ENCODE measurements at places on chromosomes 2 and 18. TPM values are rescaled to one million over a fixed set of nuclear protein-coding genes. Genes with fewer than 3 reads are reported as not detected.

Gene ANKRD30BL
- not detected for polyA plus RNA-seq

Gene DAW1
- polyA plus RNA-seq, result not detected

Gene RUFY4
- polyA plus RNA-seq, result 0.52 TPM

Gene C1QL2
- polyA plus RNA-seq, result not detected

Gene SH2D6
- 0.07 TPM for polyA plus RNA-seq

Gene FARSB
- 22.5 TPM for polyA plus RNA-seq

Gene SLC40A1
- 5.5 TPM for polyA plus RNA-seq

Gene FEV
- not detected for polyA plus RNA-seq

Gene TRIM43
- polyA plus RNA-seq, result not detected

Gene COLEC11
- polyA plus RNA-seq, result 1.3 TPM

Gene ANKRD30B
- not detected for polyA plus RNA-seq

Gene UBXN2A
- polyA plus RNA-seq, result 5.8 TPM

Gene UGT1A3
- 1.5 TPM for polyA plus RNA-seq

Gene DGUOK
- 45.6 TPM for polyA plus RNA-seq

Gene SERPINB3
- polyA plus RNA-seq, result 167 TPM

Gene ASPRV1
- polyA plus RNA-seq, result 0.71 TPM

Gene ERBB4
- 0.06 TPM for polyA plus RNA-seq

Gene TRABD2A
- 0.08 TPM for polyA plus RNA-seq

Gene LRP1B
- 0.10 TPM for polyA plus RNA-seq

Gene BOLA3
- 40.3 TPM for polyA plus RNA-seq

Gene XDH
- 4.7 TPM for polyA plus RNA-seq

Gene GRB14
- 4.0 TPM for polyA plus RNA-seq

Gene KCNG2
- polyA plus RNA-seq, result 0.04 TPM

Gene NCL
- polyA plus RNA-seq, result 282 TPM

Gene SPIRE1
- polyA plus RNA-seq, result 4.7 TPM

Gene PTPN2
- 20.7 TPM for polyA plus RNA-seq

Gene FBXO48
- 0.61 TPM for polyA plus RNA-seq

Gene FLACC1
- polyA plus RNA-seq, result 0.27 TPM

Gene SLC11A1
- 1.5 TPM for polyA plus RNA-seq

Gene SEMA4F
- 0.55 TPM for polyA plus RNA-seq

Gene TACR1
- 0.72 TPM for polyA plus RNA-seq

Gene PPP1R1C
- polyA plus RNA-seq, result 1.1 TPM

Gene TCF23
- 0.02 TPM for polyA plus RNA-seq

Gene NYAP2
- 0.08 TPM for polyA plus RNA-seq

Gene RGPD8
- polyA plus RNA-seq, result 0.34 TPM

Gene MARCO
- polyA plus RNA-seq, result 0.18 TPM

Gene VWA3B
- 0.01 TPM for polyA plus RNA-seq

Gene ELOA2
- polyA plus RNA-seq, result not detected

Gene IL37
- 0.06 TPM for polyA plus RNA-seq

Gene APOB
- polyA plus RNA-seq, result 0.02 TPM

Measured in esophagus (tissue), 2 donors.